Epithelial cell of prostate (primary cell): ENCODE measurements at places on chromosomes 13 and 19.

- DNase-seq = no peak
Observed at GRCh38 chr19:52896431-52897137, 851 bp downstream of the ZNF320 start.

DNA sequence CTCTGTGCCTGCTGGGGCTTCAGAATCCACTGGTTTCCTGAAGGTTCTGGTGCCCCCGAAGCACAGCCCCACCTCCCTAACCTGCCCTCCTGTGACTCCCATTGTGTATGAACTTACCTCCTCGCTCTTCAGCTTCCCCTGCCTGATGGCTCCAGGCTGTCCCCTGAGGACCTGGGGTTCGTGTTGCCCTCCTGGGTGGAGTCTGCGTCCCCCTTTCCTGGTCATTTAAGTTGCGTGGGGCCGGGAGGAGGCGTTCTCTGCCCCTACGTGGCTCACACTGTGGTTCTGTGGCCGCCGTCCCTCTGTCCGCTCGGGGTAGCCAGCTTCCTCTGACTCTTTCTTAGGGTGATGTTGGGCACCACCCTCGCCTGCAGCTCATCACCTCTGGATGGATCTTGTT lies 13.9 kb downstream of the TFDP1 start:
- DNase-seq = no peak

DNA sequence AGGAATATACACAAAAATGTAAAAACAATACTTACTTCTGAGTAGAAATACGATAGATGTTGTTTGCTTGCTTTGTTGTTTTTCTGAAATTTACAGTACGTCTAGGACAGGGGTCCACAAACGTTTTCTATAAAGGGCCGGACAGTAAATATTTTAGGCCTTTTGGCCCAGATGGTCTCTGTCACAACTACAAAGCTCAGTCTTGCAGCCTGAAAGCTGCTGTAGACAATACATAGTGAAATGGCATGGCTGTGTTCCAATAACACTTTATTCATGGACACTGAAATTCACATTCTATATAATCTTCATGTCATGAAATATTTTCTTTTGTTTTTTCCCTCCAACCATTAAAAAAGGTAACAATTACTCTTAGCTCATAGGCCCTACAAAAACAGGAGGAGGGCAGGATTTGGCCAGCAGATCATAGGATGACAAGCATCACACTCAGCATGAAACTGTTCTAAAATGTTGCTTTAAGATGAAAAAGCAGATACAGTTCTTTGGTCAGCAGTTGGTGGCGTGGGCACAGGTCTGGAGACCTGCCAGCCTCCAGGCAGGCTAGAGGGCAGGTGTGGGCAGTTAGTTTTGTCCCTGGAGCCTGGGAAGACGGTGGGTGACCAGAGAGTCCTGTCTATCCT lies at the start of gene EDDM13:
EDDM13 (plus strand) TSS at position 588 of the 638 bp plus-strand sequence. CDS start 87 bp downstream, outside the sequence.
- no peak for DNase-seq

DNA sequence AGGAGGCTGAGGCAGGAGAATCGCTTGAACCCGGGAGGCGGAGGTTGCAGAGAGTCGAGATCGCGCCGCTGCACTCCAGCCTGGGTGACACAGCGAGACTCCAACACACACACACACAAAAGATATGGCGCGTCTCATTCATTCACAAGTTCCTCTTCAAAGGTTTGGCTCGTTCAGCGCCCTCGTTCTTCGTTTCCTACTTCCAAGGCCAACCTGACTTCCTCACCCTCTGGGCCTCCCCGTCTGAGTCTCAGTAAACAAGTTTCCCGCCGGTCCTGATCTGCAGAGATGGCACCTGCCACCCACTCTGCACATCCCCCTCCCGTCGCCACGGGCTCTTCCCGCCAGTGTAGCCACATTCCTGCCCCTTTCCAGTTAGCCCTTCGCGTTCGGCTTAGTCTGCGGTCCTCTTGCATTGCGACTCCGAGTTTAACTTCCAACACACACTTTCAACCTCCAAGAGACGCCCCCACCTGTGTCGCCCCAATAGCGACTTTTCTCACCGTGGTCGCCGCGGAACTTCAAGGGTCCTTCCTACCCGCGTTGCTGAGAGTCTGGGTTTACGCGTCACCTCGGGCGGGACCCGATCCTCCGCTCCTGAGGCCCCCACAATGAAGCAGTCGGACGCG lies 1.3 kb upstream of the BSG start:
- DNase-seq = no peak

- DNase-seq = no peak
Observed at GRCh38 chr19:39155741-39156140, 30.2 kb downstream of the PAK4 start.

DNA sequence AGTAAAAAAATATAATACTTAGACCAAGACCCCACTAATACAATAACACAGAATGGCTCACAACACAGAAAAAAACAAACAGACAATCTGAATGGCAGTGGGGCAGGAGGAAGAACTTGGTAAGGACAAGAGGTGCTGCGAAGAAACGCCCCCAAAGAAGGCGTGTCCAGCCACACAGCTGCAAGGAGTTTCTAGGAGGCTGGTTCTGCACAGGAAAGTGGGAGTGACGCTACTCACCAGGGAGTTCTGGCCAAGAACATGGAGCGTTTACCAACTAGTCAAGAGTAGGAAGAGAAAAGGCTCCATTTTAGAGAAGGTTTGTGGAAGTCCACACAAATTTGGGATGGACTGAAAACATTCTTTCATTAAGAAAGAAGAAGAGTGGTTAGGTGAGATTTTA lies 95.3 kb upstream of the SLC15A1 start:
- DNase-seq = no peak

GRCh38 chr19:5948752-5949564 lies 29.0 kb downstream of the RANBP3 start:
- DNase-seq = no peak

DNA sequence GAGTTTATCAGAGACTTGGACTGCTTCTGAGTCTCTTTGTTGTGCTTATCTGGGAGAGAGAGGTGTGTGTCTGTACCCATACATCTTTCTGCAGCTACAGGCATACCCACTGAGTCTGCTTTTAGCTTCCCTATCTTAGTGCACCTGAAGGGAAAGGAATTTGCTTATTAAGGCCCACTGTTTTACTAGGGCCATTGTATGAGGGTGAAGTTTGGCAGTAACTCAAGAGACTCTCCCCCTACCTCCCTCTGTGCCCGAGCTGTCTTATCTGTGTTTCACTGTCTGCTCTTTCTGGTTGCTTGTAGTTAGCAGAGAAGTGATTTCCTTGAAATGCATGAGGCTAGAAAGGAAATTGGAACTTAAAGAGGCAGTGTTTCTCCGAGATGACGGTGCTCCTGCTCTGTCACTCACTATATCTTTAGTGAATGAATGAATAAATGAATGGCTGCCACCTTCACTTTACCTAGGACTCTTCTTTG lies 678 bp upstream of the CD33 start:
- DNase-seq = no peak

- no peak for DNase-seq
Observed at GRCh38 chr13:48775804-48776203, 122.1 kb downstream of the CYSLTR2 start.

DNA sequence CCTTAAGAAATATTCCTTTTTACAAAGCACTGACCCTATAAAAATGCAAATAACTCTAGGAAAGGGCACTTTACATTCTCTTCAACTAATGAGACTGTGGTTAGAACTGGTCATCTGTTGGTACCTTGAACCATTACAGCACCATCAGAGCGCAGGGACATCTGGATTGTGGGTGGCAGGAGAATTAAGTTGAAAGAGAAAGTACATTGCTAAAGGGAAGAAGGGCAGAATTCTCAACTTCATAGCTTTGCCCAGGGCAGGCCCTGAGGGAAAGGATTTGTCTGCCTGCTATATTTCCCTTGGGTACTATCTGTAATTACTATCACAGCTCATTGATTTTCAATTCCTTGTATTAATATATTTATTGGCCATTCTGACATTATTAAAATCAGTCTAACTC lies 196.8 kb downstream of the KLF12 start:
- DNase-seq = no peak

DNA sequence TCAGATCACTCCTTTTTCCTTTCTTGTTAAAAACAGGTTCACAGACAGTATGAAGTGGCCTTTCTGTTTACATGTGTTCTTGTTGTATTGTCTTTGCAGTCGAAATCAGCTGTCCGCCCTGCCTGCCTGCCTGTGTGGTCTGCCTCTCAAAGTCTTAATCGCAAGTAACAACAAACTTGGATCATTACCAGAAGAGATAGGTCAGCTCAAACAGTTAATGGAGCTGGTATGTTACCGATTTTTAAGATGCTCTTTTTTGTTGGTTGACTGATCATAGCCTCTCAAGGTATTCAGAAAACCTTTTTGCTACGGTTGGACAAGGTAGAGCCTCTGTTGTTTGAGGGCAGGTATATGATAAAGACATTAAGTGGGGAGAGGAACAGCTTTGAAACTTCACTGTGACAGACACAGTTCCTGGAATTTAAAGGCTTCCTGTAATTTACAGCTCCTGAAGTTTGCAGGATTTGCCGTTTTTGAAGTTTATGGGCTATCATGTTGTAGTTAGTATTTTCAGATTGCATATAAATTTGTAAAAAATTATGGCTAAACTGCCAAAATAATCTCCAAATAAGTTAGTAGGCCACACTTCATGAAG lies 116.1 kb downstream of the LRCH1 start:
- no peak for DNase-seq

DNA sequence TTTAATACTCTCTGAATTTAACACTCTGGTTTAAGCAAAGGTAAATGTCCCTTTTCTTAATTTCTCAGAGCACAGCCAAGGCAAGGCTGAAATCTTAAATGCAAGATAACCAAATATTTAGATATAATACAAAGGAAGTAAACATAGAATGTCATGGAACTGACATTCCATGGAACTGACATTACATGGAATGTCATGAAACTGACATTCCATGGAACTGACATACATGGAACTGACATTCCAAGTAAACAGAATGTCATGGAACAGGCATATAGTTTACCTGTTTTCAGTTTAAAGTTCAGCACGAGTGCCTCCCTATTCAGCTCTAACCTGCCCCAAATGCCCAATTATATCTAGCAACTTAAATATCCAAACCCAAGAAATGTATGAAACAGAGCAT lies 21.8 kb downstream of the FGF14 start:
- DNase-seq = no peak

GRCh38 chr13:68439817-68440216 lies 1209.7 kb upstream of the PCDH9 start:
- DNase-seq = no peak

DNA sequence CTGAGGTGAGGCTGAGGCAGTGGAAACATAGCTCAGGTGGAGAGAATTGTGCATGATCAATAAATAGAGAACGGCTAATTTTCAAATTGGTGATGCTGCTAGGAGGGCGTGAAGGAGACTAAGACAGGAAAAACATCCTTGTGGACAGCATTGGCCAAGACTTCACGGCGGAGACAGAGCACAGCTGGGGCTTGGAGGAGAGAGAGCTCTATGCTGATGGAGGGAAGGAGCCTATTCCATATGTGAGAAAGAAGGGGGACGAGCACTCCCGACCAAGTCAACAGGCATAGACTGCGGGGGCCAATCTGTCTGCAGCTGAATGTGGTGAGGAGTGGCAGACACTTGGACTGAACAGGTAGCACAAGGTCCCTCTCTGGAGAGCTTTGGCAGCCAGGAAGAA lies 14.8 kb upstream of the SPATA13 start:
- DNase-seq = no peak
